ENCODE measurements at places on chromosomes 6 and 20.

DNA sequence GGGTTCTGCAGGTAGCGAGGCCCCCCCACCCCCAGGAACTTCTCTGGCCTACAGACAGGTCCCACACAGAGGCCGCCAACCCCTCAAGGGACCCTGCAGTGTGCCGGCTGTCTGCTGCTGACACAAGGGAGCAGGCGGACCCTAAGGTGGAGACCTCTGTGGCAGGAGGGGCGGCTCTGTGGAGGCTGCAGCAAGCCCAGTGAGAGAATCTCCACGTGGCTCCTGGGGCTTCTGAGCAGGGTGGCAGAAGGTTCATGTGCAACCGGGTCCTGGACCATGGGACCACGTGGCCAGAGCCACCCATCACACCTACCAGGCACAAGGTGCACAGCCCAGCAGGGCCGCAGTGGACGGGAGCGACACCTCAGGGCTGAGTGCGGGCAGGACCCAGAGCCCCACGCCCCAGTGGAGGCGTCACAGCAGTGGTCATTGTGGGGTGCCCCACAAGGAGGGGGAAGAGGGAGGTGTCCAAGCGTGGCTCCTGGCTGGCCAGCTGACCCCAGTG, 4.3 kb downstream of the ARFRP1 start:
- no peak for DNase-seq

DNA sequence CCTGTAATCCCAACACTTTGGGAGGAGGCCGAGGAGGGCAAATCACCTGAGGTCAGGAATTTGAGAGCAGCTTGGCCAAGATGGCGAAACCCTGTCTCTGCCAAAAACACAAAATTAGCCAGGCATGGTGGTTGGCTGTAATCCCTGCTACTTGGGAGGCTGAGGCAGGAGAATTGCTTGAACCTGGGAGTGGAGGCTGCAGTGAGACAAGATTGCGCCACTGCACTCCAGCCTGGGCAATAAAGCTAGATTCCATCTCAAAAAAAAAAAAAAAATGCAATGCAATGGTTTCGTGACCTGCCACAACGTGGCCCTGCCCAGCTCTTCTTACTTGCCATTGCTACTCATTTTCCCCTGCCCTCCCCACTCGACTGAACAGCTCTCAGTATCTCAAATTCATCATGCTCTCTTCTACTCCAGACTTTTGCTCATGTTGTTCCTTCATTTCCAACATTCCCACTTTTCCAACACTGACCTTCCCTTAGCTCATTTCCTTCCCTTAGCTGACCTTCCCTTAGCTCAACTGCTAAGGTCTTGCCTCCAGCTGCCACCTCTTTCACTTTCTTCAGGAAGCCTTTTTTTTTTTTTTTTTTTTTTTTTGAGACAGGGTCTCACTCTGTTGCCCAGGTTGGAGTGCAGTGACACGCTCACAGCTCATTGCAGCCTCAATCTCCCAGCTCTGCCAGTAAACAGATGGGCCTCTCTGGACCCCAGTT, 2.1 kb upstream of the MTHFD1L start:
- DNase-seq = no peak

DNA sequence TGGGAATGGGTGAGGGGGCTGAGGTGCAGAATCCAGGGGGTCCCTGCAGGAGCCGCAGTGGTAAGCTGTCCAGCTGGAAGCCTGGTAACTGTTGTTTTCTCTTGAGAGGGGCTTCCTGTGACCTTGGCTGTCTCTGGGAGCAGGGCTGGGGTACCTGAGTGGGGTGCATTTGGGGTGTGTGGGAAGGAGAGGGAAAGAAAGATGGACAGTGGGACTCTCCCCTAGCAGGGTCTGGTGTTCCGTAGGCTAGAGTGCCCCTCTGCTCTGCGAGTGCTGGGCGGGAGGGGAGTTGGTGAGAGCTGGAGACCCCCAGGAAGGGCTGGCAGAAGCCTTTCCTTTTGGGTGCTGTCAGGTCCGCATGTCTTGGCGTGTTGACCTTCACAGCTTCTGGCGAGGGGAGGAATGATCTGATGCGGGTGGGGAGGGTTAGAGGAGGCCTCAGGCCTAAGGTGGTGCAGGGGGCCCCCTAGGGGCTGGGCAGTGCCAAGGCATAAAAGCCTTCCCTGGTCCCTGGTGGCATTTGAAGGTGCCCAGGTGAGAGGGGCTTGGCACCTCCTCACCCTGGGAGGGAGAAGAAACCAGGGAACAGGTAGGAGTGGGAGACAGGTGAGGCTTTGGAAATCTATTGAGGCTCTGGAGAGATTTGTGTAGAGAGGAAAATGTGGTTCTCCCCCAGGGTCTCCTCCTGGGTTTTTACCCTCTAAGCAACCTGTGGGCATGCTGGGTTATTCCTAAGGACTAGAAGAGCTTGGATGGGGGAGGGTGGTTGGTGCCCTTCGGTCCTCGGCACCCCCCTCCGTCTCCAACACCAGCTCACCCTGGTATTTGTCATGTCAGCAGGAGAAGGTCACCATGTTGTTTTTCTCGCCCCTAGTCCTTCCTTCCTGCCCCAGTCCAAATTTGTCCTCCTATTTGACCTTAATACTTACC, 3.3 kb downstream of the VEGFA start:
- DNase-seq = peak; percentile 68

DNA sequence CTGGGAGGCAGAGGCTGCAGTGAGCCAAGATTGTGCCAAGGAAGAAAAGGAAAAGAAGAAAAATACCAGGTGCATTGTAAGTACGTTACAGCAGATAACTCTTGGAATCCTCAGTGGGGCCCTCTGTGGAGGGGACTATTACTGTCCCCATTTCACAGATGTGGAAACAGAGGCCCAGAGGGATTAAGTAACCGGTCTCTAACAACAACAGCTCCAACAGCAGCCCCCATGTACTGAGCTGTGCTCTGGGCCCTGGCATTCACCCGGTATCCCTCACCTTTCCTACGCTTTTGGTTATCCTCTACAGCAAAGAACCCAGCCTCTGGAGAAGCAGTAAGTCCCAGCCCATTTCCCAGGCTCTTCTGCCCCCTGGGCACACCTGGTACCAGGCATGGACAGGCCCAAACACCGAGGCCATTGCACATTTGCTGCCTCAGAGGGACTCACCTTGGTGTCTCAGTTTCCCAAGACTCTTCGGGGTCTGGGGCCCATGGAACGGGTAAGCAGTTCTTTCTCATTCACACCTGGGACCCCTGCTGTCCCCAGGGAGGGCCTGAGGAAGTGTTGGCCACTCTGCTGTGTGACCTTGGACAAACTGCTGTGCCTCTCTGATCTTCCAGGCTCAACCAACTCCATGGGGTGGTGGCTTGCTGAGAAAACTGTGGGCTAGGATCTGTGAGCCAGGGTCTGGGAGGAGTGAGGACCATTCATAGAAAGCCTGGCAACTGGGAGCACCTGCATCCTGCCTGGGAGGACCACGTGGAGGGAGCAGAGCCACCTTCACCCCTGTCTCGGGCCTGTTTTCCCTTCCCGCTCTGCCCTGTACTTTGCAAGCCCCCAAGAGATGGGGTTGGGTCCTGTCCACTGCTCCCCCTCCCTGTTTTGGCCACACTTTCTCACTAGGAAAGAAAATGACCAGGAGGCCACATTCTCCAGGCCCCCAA, 59.9 kb downstream of the SNAI1 start:
- DNase-seq = no peak

DNA sequence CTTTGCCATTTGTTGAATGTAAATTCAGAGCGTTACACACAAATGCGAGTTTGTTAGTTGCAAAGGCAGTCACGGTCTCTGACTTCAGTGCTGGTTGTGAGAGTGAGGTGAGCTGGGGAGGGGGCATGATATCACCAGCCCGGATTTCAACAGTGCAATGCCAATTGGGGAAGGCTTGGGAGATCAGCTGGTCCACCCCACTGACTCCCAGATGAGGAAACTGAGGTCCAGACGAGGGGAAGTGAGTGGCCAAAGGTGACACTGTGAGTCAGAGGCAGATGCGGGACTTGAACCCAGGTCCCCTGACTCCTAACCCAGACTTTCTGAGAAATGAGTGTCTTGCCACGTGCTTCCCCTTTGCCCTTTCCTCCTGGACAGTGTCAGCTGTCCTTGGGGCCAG, 62.1 kb downstream of the CEBPB start:
- no peak for DNase-seq

DNA sequence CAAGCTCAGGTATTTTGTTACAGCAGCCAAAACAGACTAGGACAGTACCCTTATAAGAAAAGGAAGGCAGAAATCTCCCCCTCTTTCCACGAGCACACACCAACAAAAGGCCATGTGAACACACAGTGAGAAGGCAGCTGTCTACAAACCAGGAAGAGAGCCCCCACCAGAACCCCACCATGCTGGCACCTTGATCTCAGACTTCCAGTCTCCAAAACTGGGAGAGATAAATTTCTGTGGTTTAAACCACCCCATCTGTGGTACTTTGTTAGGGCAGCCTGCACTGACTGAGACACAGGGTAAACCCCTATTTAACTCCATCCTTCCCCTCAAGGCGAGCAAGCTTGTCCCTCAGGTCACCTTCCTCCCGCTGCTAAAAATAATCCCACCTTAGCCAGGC, 475.8 kb upstream of the JARID2 start:
- no peak for DNase-seq

DNA sequence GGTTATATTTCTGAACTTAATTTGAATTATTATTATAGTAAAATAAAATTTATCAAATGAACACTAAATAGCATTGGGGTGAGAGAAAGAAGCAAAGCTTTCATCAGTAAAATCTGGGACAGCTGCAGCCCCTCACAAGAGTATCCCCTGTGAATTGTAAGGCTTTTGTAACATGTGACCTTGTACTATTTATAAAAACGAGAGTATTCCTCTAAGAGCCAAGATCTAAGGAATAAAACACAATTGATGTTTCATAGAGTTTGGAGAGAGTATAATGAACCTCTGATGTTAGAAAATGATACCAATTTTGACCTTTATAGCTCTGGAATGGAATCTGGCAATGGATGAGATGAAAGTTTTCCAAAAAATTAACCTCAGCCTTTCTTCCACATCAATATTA, 617.2 kb upstream of the ID4 start:
- DNase-seq = no peak

DNA sequence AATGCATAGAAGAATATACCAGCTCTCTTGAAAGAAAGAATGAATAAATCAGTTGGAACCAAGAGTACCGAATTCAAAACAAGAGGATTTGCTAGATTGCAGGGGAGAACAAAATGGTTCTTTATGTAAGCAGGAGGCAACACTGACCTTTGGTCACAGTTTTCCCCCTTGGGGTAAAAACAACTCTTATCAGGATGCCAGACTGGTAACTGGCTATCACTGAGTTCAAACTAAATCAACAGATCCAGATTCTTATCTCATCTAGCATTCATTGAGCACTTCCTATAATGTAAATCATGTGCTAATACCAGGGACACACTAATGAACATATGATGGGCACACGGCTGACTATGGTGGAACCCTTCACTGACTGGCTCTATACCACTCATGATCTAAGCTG, 4.8 kb upstream of the IL17F start:
- DNase-seq = no peak

GRCh38 chr6:29769336-29769735, 46.1 kb downstream of the HLA-F start:
- DNase-seq = no peak

GRCh38 chr20:38212806-38213606, 47.5 kb downstream of the KIAA1755 start:
- no peak for DNase-seq

- peak; percentile 73 for DNase-seq
Measured at GRCh38 chr20:25407311-25408169, at the start of gene GINS1. GINS1 (plus strand) TSS chr20:25407673; CDS start chr20:25407821, 148 bp downstream.

DNA sequence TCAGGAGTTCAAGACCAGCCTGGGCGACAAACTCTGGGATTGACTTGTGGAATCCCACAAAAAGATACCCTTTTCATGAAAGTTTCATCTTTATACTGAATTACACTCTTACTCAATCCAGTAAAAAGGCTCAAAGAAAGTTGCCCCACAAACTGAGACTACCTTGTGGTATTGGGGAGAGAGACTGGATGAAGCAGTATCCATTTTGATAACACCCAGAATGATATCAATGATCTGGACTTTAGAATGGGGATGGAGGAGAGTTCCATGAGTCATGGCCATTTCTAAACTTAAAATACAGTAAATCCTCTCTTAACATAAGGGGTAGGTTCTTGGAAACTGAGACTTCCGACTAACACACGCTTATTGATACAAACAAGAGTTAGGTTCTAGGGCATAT, 4.7 kb downstream of the STAU1 start:
- no peak for DNase-seq

- no peak for DNase-seq
Measured at GRCh38 chr6:151434369-151434768, 17.6 kb downstream of the RMND1 start.

GRCh38 chr6:65671922-65672321, 35.1 kb downstream of the EYS start:
- no peak for DNase-seq

DNA sequence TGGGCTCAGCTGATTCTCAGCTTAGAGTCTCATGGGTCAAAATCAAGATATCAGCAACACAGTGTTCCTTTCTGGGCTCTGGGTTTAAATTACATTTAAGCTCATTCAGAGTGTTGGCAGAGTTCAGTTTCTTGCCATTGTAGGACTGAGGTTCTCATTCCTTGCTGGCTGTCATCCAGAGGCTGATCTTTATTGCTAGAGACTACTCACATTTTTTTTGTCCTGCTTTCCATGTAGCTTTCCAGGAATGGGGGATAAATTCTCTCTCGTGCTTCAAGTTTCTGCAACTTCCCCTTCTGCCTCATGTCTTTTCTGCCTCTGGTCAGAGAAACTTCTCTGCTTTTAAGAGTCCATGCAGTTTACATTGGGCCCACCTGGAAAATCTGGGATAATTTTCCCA, 86.9 kb downstream of the RFX6 start:
- no peak for DNase-seq

GRCh38 chr6:45568626-45569025, 190.9 kb upstream of the SUPT3H start:
- no peak for DNase-seq

- no peak for DNase-seq
Measured at GRCh38 chr20:16500197-16500596, 73.1 kb downstream of the KIF16B start.

DNA sequence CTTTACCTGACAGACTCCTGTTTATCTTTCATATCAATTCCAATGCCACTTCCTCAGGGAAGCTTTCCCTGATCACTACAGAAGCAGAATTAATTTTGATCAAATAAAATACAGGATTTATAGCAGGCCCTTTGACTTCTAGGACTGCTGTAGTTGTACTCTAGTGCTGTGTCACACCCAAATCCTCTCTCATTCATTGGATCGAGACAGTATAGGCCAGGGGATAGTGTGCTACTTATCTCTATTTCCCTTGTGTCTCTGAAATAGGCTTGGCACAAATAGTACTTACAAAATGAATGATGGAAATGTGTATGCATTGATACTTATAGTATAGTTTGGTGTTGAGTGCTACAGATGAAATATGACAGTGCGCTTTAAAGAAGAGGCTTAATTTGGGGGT, 19.8 kb downstream of the RALY start:
- DNase-seq = no peak

DNA sequence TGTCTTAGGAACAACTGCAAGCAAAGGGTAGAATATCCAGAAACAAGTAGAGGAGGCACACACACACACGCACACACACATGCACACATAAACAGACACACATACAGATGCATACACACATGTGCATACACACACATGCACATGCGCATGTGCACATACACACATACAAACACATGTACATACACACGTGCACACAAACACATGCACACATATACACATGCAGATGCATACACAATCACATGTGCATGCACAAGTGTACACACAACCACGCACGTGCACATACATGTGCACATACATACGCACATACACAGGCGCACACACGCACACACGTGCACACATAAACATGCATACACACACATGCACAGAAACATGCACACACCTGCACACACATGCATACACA, 206.5 kb upstream of the OPRM1 start:
- no peak for DNase-seq

GRCh38 chr20:4060064-4060795, 44.9 kb upstream of the RNF24 start:
- DNase-seq = no peak

- no peak for DNase-seq
Measured at GRCh38 chr6:99993533-99994251, at the start of gene MCHR2. MCHR2 (minus strand) TSS chr6:99994223; CDS start chr6:99956147, 38,076 bp downstream.

All from D721Med (cell line).